ENCODE measurements at places on chromosomes 1 and 21.

- no peak for DNase-seq
Measured at GRCh38 chr1:5140136-5140535, 485.7 kb downstream of the AJAP1 start.

DNA sequence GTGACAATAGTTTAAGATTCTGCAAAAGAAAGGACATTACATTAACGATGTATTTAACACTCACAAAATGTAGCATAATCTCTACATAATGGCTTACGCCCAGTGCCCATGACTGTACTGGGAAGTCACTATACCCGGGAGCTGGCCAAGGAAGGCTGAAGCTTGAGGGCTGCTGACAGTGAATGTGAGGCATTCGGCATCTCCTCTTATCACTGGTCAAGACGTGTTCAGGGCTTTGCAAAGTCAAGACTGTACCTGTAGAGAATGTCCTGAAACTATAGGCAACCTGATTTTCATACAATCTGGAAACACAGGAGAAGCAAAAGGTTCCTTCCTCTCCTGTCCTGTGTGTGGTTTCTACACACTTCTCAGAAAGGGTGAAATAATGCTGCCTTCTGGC, 12.7 kb upstream of the IFNGR2 start:
- DNase-seq: no peak

GRCh38 chr21:43267391-43268085, 98.7 kb downstream of the CRYAA start:
- no peak for DNase-seq

GRCh38 chr1:216184126-216184680, 239.0 kb downstream of the USH2A start:
- DNase-seq: no peak

- no peak for DNase-seq
Measured at GRCh38 chr1:113207019-113207418, 134.0 kb downstream of the LRIG2 start.

- no peak for DNase-seq
Measured at GRCh38 chr1:87961992-87962391, 633.3 kb downstream of the LMO4 start.

- no peak for DNase-seq
Measured at GRCh38 chr1:217718873-217719272, 87.7 kb downstream of the SPATA17 start.

DNA sequence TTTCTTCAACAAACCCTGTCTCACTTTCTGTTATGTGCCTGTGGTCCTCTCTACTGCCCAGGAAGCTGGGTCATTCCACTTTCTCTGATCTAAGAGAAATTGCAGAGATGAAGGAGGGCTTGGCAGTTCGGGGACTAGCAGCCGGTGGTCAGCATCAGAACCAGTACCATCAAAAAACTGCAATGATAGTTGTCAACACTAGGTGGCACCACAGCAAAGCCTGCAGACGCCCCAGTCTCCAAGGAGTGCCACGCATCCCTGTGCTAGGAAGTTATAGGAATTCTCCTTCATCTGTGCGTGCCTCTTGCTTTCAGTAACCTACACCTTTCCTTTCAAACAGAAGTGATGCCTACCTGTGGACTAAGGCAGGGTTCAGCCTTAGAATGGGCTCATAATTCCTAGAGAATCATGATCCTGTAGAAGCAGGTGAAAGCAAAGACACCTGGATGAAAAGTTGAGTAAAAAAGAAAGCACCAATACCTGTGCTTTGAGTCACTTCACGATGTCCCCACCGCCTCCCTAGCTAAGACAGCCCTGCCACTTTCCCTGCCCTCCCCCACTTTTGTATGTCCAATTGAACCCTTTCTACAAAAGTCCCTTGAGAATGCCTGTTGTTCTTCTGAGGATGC, 129.2 kb downstream of the ADAMTS1 start:
- DNase-seq: no peak

DNA sequence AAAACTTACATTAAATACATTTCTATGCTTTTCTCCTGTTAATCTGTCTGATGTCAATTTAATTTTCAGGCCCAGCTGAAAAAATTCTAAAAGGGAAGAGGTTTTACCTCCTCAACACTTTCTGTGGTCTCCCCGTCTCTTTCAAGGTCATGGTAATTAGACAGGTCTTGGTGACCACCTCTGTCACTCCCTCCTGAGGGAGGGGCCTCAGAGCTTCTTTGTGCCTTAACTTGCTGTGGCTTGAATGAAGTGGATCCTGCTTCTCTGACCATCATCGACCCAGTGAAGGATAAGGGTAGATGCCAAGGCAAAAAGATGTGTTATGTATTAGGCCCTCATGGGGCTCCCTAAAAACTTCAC, 40.8 kb upstream of the OSBPL9 start:
- DNase-seq: no peak

- peak; percentile 75 for DNase-seq
Measured at GRCh38 chr1:176847052-176847451, 317.5 kb downstream of the ASTN1 start.

GRCh38 chr1:93448292-93448982, 519 bp downstream of the FNBP1L start:
- peak; percentile 80 for DNase-seq

GRCh38 chr21:35217504-35218060, 168.5 kb upstream of the RUNX1 start:
- no peak for DNase-seq

DNA sequence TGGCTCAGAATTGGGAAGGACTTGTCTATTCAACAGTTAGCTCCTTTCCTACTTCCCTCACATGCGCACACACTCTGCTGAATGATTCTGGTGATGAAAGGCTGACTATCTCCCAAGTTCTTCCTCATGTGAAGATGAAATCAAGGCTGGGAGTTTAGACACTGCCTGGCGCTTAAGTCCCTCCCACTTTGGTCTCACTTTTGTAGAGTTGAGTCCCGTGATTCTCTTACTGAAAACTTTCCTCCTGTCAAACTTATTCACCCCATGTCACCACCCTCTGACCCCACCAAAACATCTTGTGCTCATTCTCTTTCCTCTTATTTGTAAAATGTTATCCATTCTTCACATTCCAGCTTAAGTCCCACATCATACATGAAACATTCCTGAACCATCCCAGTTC, 8.4 kb upstream of the MRPS6 start:
- no peak for DNase-seq

DNA sequence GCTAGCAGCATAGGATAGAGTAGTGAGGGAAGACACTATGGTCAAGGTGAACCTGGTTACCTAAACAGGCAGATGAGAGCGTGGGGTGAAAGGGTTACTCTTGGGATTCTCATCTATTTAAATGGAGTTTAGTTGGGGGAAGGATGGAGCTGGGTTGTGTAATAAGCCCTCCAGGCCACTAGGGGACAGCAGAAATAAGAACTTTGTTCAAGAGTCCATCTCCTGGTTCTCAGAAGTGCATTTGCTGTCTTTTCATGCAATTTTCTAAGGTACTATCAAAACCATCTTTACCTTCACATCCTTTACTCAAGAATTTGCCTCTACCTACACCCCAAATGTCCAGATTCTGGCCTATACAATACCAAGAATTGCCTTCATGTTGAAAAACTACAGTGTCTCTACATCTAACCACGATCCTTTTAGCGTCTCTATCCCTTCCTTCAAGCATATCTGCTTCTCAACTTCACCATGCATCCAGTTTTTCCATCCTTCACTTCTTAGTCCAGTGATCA, 28.0 kb downstream of the SLAMF1 start:
- DNase-seq: no peak

DNA sequence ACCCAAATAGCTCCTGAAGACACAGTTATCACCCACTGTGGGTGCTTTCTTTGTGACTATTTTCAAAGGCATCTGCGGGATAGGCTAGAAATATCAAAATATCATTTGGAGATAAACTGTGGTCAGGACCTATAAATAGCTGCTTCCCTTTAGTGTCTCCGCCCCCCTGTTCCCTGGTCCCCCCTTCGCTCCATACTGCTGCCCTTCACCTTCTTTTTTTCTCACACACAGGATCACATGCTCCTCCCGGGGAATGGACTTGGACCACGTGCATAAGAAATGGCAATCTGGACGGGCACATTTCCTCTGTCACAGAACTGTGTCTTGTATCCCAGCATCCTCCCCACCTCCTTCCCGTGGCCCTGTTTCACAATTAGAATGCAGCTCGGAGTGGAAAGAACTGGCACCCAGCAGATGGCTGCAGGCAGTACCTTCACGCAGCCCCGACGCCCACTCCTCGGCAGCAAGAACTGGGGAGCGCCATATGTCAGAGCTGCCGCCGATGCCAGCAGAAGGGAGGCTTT, 68.8 kb upstream of the SSX2IP start:
- DNase-seq: no peak
